Dermis microvascular lymphatic vessel endothelial cell (primary cell): ENCODE measurements at places on chromosomes 16 and 17.

DNA sequence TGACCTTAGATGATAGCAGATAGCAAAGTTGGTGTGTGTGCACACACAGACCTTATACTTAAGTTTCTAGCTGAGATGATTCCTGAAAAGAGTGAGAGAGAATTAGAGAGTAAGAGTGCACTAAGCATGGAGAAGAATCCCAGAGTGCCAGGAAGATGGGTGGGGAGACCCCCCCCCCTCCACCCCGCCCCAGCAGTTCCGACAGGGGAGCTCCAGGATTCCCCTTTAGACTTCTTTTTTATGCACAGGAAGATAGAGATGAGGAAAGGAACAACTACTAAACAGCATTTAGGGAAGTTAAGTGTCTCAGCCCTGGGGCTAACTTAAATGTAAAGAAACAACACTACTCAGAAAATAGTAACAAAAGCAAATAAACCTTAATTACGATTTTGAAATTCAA, 878.0 kb upstream of the GOT2 start:
- DNase-seq: no peak

DNA sequence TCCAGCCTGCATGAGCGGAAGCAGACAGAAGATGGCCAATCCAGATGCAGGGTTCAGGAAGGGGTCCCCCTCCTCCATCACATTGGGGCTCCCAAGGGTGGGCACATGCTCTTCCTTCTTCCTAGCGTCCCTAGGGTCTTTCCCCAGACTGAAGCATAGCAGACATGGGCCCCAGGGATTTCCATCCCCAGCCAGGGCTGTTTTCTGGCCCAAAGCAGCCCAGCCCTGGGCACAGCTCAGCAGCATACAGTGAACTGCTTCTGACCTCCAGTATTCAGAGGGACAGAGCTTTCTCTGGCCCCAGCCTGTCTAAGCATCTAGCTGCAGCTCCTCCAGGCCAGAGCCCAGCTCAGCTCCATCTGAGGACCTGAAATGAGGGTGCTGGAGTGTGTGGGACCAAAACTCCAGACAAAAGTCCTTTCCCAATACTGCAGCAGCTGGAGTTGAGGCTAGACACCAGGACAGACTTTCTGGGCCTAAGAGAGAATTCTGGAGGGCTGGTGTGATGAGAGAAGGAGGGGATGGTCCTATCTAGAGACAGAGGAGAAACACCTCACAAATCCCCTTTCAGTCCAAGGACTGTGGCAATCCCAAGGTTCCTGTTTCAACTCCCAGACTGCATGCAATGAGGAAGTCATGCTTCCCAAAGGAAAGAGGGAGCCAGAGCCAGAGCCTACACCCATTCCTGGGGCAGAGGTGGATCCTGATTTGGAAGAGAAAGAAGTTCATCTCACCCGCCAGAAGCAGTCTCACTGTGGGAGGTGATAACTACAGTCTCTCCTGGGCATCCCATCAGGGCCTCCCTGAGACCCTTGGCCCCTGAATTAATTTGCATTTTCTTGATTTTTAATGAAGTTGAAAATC, 4.5 kb upstream of the FOXN1 start:
- no peak for DNase-seq

GRCh38 chr16:54847609-54848008, 83.1 kb upstream of the IRX5 start:
- no peak for DNase-seq

DNA sequence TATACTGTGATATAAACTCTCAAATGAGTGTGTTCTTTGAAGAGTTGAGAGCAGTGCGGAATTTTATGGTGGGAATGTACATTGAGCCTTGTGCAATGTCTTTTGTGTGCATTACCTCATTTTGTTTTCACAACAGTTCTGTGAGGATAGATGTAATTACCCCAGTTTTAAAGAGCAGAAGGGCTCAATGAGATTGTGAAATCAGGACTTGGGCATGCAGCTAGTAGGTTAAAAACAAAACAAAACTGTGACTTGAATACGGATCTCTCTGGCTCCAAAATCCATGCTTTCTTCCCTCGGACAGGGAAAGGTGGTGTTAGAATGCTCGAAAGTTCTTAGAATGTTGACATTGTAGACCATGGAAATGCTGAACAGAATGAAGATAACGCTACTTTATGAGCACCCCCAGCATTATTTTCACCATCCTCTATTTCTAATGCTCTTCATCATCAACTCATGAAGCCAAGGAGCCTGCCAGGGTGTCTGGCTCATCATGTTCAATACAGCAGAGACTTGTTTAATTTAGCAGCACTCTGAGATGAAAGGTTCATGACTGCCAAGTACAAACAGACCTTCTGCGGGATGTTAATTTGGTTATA, 17.1 kb downstream of the MRTFB start:
- no peak for DNase-seq

DNA sequence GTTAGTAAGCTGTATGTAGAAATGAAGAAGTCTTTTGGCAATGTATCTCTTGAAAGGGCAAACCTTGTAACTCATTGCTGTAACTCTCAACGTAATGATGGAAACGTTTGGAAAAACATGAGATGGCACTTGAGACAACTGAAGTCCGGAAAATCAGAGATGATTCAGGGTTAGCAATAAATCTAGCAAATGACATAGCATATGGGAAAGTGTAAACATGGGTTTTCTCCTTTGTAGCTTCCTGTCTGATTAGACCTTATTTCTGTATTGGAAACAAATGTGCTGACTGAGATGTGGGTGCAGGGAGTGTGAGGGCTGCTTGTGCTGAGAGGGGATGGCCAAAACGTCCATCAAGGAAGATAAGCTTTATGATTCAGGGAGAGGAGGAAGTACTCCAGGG, 110.7 kb upstream of the FAM20A start:
- DNase-seq: no peak
